Stimulated activated CD8-positive, alpha-beta memory T cell treated with anti-CD3 and anti-CD28 coated beads, Interleukin-4, amount 100 ng/mL, for 4 hours (primary cell): ENCODE measurements at places on chromosomes 6 and 20.

DNA sequence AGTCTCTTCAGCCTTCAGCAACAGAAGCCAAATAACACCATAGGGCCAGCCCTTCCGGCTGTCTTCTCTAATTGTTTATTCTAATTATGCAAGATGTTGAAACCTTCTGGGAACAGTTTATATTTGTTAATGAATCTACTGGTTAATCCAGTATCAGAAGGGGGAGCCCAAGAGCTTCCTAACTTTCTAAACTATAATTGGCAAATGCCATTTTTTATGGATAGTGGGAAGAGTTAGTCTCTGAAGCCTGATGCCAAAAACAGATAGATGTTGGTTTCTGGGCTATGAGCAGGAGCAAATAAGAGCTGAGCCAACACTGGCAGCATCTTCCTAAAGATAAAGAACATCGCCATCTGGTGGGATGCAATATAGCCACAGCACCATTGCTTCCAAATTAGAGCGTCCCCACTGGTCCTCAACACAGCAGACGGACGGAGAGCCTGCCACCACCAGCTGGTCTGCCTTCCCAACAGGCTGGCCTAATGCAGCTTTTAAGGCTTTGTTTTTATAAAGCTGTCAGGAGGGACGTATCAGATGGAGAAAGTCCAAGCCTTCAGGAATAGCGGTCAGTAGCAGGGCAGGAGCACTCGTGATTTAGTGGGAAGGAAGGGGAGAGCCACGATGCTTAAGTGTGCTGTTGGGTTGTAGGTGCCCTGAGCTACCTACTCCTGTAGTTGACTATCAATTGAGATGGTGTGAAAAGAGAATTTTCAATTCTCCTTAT is 118.8 kb downstream of the RALGAPA2 start:
- no peak for DNase-seq

- DNase-seq: no peak
These were observed 6.5 kb downstream of the ELOVL5 start for GRCh38 chr6:53342217-53342616.

DNA sequence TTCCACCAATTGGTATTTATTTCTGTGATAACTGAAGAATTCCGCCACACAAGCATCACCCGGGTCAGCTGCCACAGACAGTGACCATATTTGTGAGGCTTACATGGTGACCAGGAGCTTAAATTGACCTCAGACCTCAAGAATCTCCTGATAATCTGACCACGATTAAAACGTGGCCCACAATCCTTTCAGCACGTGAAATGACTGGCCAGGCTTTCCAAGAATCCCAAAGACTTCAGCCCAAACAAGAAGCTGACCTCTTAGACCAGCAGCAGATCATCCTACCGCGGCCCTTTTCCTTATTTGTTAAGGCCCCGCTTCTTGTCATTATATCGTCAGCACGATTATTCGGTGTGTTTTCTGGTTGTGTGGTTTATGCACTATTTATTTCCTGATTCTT is 45.6 kb upstream of the CD93 start:
- no peak for DNase-seq

DNA sequence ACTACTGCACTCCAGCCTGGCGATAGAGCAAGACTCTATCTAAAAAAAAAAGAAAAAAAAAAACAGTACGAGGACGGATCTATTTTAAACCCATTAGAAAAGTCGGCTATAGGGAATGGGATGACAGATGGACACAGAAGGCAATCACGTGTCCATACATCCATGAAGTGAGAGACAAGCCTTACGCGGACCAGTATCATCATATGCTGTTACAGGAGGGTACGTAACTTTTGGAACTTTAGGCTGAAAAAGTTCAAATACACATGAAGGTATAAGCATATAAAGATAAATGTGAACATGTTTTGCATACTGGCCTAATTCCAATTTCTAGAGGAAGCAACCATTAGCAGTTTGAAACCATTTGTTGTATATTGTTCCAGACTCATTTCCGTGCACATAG is 109.8 kb upstream of the EXOC2 start:
- DNase-seq: no peak

DNA sequence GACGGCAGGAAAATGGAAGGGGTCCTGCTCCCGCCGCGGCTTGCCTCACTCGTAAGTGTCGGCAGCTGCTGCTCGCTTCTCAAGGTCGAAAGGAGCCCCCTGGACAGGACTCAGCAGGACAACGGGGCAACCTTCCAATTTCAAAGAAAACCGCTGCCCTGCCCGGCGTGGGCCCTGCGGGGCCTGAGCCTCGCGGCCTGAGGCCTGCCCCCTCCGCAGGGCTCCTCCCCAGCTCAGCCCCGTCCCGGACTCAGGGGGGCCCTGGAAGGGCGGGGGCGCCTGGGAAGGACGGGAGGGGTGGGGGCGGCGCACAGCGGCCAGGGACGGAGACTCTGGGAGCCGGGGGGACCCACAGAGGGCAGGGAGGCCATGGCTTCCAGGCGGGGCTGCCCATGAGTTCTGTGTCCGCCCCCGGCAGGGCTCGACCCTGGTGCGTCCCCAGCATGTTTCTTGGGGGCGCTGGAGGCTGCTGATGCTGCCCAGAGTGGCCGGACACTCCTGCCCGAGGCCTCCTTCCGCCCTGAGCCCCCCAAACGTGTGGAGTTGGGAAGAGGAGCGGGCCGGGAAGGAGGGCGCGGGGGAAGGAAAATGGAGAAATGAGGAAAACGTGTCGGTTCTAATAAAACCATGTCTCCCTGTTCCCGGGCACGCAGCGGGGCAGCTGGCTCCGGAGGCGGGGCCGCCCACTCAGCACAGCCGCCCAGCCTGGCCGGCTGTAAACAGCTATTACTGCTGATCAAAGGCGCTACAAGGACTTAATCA is 114.6 kb downstream of the DLL1 start:
- no peak for DNase-seq

- DNase-seq: no peak
These were observed 134.0 kb upstream of the SNX9 start for GRCh38 chr6:157688960-157689599.

- DNase-seq: no peak
These were observed 25.7 kb upstream of the RHAG start for GRCh38 chr6:49662231-49662891.

- DNase-seq: no peak
These were observed 41.6 kb upstream of the TFAP2C start for GRCh38 chr20:56587307-56588041.

- no peak for DNase-seq
These were observed 70.2 kb upstream of the TBC1D7 start for GRCh38 chr6:13398421-13398994.

GRCh38 chr6:155276638-155277037 is 12.8 kb downstream of the CLDN20 start:
- DNase-seq: no peak

GRCh38 chr20:32638848-32639247 is 34.9 kb downstream of the C20orf203 start:
- no peak for DNase-seq

GRCh38 chr6:34120953-34121675 is 24.8 kb downstream of the GRM4 start:
- DNase-seq: no peak

DNA sequence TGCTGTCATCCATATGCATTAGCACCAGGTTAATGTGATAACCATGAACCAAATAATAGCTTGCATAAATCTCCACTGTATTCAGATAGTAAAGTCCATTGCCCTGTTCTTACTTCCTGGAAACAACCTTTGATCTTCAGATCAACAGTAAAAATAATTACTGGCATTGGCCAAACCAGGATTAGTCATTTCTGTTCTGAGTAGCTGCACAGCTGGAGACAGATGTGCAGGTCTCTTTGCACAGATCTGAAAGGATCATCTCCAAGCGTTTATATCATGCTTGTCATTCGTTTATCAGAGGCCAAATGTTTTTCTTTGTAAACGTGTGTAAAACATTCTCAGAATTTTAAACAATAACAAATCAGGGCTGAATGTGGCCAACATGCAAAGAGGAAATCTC is 134.4 kb upstream of the HMGCLL1 start:
- no peak for DNase-seq

GRCh38 chr6:161976553-161976952 is 702.7 kb upstream of the AGPAT4 start:
- no peak for DNase-seq

DNA sequence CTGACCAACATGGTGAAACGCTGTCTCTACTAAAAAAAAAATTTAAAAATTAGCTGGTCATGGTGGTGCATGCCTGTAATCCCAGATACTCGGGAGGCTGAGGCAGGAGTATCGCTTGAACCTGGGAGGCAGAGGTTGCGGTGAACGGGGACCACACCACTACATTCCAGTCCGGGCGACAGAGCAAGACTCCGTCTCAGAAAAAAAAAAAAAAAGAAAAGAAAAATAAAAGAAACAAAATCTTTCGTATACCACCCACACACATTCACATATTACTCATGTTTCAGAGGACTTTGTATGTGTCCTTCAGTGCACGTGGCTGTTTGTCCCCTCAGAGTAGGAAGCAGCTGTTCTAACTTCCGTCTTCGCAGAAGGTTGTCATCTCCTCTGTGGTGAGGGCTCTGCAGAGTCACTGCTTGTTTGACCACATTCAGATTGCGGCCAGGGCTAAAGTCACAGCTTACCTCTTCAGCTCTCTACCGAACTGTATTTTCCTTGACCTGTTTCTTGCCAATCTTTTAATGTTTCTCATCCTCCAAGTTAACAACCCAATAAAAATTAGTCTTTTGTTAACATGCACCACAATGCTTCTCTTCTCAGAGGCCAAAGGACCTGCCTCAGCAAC is 36.6 kb upstream of the HIVEP1 start:
- no peak for DNase-seq

DNA sequence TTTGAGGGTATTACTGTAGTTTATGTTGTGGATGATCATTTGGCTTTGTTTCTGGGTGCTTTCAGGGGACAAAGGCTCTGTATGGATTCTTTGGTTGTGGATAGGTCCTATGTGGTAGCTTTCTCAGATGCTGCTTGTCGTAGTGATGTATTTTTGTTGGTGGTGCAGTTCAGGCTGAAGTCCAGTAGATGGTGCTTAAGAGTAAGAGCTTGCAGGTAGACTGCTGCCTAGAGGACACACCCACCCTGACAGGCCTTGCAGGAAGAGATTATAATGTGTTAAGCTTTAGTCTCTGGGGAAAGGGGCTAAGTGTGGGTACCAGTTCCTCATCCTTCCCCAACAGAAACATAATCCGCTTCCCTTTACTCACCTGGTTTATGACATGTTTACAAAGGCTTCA is 62.6 kb upstream of the ADGRB3 start:
- DNase-seq: no peak

DNA sequence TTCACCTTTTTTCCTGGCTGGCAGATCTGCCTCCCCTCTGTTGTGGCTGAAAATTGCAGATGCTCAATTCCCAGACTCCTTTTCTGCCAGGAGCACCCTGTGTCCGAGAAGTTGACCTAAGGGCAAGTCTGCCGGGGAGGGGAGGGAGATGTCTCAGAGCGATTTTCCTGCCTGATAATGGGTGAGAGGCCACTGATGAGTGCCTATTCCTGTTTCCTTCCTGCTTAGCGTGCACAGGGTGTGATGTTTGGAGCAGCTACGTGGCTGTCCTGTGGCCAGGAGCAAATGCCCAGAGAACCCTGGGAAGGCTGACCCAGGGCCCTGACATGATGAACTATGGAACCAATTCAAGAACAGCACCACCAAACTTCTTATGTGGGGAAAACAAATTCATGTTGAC is 22.5 kb downstream of the SOX4 start:
- DNase-seq: no peak

DNA sequence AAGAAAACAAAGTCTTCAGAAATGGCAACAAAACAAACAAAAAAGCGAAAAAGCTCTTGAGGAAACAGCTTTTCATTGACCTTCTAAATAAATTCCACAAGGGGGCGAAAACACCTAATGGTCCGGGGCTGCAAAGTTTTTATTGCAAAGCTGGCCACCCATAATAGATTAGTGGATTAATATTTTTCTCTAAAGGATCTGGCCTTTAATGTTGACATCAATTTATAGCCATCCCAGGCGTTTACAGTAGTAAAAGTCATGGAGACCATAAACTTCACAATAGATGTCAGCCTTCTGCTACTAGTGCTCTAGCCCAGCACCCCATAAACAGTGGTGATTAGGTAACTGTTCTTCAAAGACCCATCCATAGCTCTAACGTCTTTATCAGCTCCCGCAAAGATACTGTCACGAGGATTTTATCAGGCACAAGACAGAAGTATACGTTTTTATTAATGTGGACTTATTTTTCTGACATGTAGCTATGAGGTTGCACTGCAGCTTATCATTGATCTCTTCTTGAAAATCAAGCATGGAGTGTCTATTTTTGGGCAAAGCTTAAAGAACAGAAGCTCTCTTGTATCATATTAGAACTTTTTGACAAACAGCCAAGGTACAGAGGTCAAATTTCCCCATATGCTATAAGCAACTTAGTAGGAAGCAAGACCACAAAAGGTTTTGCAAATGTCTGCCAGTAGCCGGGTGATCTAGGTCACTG is 4.7 kb downstream of the CITED2 start:
- no peak for DNase-seq

DNA sequence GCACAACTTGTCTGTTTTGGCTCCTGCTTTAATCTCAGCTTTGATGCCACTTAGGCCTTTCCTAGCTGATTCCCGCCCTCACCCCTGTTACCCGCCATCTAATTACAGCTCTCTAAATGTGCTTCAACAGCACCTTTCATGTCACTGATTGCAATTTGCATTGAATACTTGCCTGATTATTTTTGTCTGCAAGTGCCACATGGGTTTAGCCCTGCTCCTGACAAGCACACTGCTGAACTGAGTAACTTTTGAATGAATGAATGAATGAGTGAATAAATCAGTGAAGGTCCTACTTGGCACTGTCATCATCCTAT is 591 bp upstream of the DCBLD1 start:
- no peak for DNase-seq

GRCh38 chr6:132650429-132650828 is 8.6 kb downstream of the TAAR1 start:
- no peak for DNase-seq

GRCh38 chr6:158142789-158143188 is 25.3 kb downstream of the SERAC1 start:
- DNase-seq: no peak

DNA sequence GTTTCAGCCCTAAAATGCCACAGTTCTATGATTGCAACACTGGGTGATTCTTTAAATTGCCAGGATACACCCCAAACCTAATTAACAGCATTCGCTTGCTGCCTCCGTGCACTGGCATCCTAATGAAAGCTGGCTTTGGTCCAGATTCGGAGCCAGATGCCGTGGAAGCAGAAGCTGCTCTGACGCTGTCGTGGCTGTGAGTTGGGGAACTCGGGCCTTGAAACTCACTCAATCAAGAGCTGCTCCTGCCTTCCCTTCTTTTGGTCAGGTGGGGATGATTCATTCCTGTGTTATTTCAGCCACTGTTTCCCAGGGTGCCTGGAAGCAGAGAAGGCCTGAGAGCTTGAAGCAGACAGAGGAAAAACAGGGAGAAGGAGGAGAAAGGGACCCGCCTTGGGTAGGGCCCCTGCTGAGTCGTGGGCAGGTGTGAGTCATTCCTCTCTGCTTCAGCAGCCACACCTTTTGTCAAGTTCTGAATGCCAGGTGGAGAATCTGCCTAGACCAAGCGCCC is 36.2 kb upstream of the DSP start:
- DNase-seq: no peak

DNA sequence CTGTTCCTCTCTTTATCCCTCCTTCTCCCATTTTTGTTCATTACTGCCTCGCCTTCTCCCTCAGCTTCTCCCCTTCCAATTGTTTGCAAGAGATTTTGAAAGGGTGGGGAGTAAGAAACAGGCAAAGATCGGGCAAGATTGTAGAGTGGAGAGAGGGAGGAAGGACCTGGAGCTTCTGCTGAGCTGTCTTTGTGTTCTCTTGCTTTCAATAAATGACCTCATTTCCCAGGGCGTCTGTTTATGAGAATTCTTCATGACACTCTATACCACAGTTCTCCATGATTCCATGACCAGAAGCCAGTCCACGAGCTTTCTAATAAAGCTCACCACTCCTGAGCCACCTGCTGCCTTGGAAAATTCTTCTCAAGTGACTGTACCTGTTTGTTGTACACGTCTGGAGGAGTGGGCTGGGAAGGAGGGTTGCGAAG is 50.0 kb upstream of the PLEKHG1 start:
- no peak for DNase-seq
